ENCODE measurements at places on chromosomes 7 and 10.

- no peak for DNase-seq
Observed at GRCh38 chr7:122833888-122834570, 52.2 kb downstream of the CADPS2 start.

- no peak for DNase-seq
Observed at GRCh38 chr7:137005873-137006272, 137.4 kb downstream of the CHRM2 start.

GRCh38 chr10:29917311-29917710 is 142.1 kb downstream of the JCAD start:
- DNase-seq, result no peak

DNA sequence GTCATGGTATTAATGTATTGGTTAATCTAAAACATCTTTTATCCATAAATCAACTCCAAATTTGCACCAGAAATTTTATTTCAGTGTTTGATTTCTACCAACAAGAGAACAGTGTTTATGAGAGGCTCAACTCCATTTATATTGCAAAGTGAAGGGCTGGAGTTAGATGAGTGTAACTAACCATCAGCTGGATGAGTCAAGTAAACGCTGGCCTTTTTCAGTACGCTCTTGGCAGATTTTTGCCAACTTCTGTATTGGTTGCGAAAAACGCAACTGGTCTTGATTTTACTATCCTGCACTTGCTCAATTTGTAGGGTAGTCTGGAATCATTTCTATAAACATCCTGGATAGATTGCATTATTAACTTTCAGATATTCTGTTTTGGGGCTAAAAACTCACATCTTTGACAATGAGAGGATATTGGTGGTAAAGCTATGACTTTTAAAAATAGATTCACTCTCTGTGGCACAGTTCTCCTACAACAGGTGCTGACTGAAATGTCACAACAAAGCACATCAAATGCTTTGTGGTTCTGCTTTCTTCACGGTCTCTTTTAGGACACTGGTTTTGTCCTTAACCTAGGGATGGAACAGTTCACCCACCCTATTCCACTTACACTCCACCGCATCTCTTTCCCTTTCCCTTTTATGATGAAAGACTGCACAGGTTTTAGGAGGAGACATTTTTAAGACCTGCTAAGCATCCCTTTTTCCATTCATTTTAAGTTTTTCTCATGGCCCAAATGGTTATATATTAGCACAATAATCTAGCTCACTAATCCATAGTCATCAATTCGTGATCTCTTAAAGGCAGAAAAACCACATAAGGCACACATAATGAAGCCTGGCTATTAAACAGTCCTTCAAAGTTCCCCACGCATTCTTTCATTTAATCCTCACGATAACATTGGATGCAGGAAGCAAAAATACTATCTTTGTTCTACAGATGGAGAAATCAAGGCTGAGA is 12.8 kb downstream of the CACNA2D1 start:
- no peak for DNase-seq

- no peak for DNase-seq
Observed at GRCh38 chr10:44520651-44521050, 135.8 kb upstream of the CXCL12 start.

GRCh38 chr7:26034391-26034790 is 117.6 kb upstream of the NFE2L3 start:
- DNase-seq, result no peak

- no peak for DNase-seq
Observed at GRCh38 chr7:32092346-32092745, 22.1 kb upstream of the PDE1C start.

DNA sequence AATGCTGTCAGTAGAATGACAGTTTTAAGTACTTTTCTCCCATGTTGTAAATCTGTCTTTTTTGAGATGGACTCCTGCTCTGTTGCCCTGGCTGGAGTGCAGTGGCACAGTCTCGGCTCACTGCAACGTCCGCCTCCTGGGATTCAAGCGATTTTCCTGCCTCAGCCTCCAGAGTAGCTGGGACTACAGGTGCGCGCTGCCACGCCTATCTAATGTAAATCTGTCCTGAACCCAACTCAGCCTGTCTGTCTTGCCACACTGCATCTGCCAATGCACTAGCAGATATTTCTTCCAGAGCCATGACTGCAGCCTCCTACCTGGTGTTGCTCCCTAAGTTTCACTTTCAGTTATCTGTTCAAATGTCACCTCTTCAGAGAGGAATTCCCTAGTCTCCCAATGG is 264.1 kb downstream of the PHF14 start:
- DNase-seq, result no peak

- no peak for DNase-seq
Observed at GRCh38 chr7:50281680-50282445, 22.7 kb upstream of the IKZF1 start.

- no peak for DNase-seq
Observed at GRCh38 chr7:55065511-55066229, 46.9 kb downstream of the EGFR start.

GRCh38 chr7:132131196-132131595 is 445.1 kb downstream of the PLXNA4 start:
- no peak for DNase-seq

GRCh38 chr10:98420786-98421185 is 5.8 kb upstream of the PYROXD2 start:
- DNase-seq, result no peak

- DNase-seq, result no peak
Observed at GRCh38 chr7:111650456-111650999, 88.2 kb upstream of the IMMP2L start.
